ENCODE measurements at places on chromosomes 7 and 10.

- no peak for DNase-seq
These were observed 181.7 kb upstream of the RHOBTB1 start for GRCh38 chr10:61125560-61126170.

GRCh38 chr10:10294881-10295529, 722.7 kb upstream of the CELF2 start:
- DNase-seq = no peak

DNA sequence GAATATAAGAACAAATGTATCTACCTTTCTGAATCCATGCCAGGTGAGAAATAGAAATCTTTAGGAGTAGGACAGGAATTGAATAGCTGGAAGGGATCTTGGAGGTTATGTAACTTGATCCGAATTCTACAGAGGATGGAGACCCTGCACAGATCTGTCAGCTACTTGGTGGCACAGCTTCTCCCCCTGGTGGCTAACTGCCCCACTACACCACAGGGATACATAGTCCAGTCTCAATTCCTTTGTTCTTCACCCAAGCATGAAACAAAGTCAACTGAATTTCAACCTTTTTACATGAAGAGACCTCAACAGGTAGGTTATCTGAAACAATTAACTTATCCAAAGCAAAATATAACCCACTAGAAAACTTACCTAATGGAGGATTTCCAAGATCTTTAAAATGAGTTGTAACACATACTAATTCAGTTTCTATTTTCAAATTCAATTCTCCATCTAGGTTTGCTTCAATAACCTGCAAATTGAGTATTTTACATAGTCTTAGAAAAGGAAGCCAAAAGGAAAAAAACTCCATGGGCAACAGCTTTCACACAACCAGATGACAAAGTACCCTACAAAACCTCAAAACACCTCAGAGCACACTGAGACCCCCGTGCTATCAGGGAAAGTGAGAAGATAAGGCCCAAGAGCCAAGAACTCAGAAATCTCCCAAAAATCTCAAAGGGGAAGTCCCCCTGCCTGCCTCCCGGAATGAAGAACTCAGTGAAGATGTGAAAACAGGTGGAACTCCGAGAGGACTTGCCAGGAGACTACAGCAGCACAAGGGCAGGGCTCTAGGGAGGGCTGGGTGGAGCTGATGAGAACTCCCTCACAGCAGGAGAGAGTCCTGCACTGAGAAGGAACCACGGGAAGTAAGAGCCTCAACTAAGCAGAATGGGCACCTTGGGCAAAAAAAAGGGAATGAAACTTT, 10.3 kb downstream of the HUS1 start:
- DNase-seq = peak; percentile 57

- DNase-seq = no peak
These were observed 48.7 kb downstream of the ARMC3 start for GRCh38 chr10:22976534-22976933.

GRCh38 chr10:104734433-104734832, 93.3 kb downstream of the SORCS3 start:
- no peak for DNase-seq

GRCh38 chr7:44853391-44853790, 5.5 kb upstream of the H2AZ2 start:
- DNase-seq = no peak

- DNase-seq = no peak
These were observed 11.0 kb downstream of the TMEM140 start for GRCh38 chr7:135158874-135159273.

- DNase-seq = no peak
These were observed 87.1 kb downstream of the SRI start for GRCh38 chr7:88132725-88133124.

DNA sequence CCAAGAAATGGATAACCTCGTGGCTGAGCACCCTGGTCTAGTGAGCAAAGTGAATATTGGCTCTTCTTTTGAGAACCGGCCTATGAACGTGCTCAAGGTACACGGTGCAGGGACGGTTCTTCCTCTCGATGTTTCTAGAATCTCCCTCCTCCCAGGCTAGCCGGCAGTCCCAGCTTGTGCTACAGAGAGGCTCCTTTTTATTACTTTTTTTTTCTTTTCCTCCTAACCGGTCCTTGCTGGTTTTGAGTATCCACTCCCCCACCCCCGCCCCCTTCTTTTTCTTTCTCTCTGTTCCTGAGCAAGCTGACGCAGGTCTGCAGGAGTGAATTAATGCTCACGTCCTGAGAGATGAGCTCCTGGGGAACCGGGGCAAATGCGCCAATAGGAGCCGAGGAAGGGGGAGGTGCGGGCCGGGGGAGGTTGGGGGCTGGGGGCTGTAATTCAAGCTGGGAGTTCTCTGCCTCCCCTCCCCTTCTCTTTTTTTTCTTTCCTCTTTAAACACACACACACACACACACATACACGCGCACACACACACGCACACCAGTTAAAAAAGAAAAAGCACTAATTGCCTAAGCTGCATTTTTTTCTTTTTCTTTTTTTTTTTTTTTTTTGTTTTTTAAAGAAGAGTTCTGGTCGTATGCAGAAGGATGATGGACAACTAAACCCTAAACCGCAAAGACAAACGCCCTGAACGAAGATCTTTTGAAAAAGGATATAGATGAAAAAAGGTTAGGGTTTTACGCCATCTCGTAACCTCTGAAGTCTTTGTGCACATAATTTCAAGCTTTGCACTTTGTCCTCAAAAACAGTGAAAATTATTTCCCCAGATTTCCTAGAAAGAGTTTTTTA, 6.6 kb downstream of the CPA2 start:
- no peak for DNase-seq

DNA sequence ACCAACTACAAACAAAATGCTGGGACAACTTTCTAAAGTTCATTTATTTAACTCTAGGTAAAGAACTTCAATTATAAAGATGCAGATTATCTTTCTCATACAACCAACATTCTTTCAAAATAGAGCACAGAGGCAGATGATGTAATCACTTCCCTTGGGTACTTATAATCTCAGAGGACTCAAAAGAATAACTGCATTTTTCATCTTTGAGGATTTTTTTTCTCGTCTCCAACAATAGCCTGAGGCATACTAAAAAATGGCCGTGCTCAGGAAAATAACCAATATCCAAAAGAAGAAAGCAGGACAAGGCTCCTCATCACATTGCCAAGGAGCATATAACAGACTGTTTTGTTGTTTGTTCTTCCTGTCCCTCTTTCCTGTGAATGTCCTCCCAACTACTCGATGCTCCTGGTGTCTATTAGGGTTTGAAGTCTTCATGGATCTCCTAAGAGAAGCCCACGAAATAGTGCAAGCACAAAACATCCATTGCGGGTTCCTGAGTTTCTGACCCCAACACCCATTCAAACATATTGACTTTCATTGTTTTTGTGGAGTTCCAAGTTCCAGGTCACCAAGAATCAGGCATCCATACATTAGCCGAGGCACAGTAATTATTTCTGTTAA, 182.9 kb downstream of the SORCS1 start:
- no peak for DNase-seq

GRCh38 chr7:51067757-51068156, 248.9 kb downstream of the COBL start:
- peak; percentile 40 for DNase-seq

- DNase-seq = no peak
These were observed 168.3 kb upstream of the PPP1R3A start for GRCh38 chr7:114086914-114087652.

Measured in CD4-positive, alpha-beta T cell treated with Interleukin-10 for 1 hour (primary cell).